ENCODE measurements at places on chromosomes 12 and 14.

DNA sequence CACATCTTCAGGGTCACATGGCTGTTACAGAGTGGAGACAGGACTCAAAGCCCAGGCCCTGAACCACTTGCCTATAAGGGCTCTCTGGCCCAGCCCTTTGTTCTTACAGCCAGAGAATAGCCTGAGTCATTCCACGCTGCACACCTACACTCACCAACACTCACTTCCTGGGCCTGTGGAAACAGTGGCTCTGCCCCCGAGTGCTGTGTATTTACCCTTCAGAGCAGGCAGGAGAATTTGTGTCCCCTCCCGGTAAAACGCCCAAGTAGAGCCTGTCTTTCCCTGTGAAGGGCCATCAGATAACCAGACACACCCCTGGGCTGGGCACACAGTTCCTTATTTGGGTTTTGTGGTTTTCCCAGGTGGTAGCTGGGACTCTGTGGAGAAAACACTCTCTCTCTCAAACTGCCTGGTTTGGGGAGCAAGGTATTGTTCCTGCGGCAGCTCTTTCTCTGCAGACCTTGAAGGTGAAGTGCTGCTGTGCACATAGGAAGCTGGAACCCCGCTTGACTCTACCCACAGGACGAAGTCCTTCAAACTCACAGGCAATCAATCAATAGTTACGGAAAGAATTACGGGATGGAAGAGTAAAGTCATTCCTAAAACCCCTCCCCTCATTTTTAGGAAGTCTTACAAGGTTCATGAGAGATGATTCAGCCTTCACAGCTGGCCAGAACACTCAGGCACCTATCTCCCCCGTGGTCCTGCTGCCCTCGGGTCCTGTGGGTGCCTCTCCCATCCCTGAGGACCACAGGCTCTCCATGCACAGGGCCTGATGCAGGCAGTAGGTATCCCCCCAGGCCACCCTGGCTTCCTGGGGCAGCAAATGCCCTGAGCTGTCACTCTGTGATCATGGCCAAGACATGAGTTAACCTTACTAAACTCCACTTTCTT lies 20.3 kb downstream of the FIGNL2 start:
- DNase-seq, result no peak

DNA sequence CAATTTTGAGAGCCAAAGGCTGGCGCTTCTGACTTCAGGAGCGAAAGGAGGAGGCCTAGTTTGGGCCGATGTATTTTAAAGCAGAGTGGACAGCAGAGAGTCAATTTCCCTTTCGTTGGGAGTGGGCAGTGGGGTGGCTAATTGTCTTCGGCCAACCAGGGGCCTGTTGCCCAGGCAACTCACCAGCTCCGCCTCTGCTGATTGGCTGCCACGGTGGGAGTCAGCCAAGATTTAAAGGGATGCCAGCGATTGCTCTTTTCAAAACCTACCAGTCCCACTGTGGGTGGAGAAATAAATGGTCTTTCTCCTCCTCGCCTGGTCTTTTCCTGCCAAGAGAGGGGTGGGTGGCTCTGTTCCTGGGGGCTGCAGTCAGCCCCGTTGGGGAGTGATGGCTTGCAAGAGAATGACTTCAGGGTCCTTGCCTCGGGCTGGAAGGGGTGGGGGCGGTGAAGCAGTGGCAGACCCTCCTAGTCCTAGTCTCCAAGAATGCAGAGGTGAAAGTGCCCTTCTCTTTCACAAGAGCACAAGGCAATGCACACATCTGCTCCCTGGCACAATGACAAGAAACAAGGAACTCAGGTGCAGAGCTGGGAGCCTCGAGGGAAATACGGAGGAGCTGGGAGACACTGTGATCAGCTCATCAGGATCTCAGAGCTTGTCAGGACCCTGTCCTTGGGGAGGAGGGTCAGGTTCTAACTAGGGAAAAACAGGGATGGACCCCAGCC lies 37.7 kb downstream of the RASAL1 start:
- DNase-seq, result no peak

DNA sequence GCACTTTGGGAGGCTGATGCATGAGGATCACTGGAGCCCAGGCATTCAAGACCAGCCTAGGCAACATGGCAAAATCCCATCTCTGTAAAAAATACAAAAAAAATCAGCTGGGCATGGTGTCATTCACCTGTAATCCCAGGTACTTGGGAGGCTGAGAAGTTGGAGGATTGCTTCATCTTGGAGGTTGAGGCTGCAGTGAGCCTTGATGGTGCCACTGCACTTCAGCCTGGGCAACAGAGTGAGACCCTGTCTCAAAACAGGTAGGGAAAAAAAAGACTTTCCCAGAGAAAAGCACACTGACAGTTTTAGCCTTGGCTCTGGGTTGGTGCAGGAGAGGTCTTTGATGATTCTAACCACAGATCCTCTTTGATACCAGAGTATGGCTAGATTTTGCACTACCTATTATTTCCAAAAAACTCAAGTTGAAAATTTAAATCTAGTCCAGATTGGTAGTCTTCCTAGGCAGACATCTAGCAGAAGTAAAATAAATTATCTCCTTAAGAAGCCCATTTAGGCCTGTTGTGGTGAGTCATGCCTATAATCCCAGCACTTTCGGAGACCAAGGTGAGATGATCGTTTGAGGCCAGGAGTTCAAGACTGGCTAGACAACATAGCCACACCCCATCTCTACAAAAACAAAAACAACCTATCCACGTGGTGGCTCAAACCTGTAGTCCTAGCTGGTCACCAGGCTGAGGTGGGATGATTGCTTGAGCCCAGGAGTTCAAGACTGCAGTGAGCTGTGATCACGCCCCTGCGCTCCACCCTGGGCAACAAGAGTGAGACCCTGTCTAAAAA lies 18.6 kb downstream of the LARP4 start:
- DNase-seq, result no peak

DNA sequence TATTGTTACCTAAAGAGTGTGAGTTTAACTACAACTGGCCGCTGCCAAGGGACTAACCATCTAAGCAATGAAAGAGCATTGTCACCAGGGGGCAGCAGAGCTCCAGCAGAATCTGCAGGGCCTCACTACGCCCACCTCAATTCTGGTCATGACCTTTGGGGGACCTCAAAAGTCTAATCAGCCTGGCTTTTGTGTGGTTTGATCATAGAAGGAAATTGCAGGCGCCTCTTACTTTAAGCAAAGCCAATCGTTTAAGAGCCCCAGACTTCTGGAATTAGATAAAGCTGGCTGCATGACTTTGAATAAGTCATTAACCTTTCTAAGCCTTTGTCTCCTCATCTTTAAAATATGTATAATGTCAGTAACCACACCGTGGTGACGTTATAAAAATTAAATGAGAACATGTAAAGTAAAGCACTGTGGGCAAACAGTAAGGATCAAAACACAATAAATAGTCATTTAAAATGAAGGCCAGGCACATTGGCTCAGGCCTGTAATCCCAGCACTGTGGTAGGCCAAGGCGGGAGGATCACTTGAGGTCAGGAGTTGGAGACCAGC lies 58.6 kb downstream of the TBX3 start:
- no peak for DNase-seq

DNA sequence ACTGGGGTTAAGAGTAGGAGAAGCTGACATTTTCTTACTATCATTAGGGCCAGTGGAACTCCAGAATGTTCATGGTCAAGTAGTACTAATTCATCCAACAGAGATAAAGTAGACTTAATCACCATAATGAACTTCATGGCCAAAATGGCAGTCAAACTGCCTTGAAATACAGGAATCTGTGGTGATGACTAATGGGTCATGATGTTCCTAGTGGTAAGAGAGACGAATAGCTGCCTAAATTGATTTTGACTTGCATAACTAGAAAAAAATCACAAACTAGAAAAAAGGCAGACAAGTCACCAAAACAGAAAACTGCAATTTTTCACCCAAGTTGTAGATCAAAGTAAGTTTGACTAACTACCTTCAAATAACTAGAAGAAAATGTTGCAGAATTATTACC lies 138.5 kb downstream of the MGAT4C start:
- no peak for DNase-seq

DNA sequence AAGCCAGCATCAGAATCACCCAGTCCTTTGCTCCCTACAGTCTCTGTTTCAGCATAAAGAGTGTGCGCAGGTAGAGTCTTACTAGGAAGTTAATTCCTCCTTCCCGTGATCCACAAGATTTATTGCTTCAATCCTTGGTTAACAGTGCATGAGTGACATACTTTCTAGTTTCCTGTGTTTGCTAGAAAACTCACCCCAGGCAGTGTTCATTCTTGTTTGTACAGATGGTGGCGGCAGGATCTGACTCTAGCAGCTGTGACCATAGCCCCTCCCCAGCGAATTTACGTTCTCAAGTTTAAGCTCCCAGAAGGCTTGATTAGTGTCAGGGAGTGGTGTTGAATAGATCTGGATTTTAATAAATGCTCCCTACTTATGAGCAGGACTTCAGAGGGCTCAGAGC lies 75.9 kb upstream of the ANO2 start:
- no peak for DNase-seq

GRCh38 chr12:92847368-92847767 lies 81.7 kb downstream of the EEA1 start:
- DNase-seq, result no peak

DNA sequence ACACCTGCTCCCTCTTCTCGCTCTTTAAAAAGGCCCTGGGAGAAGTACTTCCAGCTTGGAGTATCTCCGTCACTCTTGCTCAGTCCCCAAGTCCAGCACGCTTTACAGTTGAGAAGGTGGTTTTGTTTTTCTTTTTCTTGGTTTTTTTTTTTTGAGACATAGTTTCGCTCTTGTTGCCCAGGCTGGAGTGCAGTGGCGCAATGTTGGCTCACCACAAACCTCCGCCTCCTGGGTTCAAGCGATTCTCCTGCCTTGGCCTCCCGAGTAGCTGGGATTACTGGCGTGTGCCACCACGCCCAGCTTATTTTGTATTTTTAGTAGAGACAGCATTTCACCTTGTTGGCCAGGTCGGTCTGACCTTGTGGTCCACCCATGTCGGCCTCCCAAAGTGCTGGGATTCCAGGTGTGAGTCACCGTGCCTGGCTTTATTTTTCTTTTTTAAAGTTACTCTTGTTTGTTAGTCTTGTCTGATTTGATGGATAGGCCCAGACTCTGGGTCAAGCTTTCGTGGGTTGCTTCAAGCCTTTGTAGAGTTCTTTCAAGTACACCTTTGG lies 1.9 kb downstream of the TDRD9 start:
- DNase-seq, result no peak

DNA sequence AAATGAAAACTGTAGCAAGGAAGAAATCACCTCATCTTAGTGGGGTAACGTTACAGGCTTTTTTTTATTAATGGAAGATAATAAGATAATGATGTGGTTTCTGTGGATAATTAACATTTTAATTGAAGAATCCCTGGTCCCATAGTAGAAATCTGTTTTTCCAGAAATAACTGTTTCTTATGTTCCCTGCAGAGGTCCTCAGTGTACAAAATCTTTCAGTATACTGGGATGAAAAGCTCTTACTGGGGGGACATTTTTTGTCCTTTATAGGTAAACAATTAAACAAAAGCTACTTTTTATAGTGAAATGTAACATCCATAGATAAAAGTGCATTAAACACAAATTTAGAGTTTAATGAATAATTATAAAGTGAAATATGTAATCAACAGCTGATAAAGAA lies 312.2 kb downstream of the ATXN7L3B start:
- no peak for DNase-seq

- DNase-seq, result no peak
Observed at GRCh38 chr14:96405677-96406076, 13.7 kb downstream of the AK7 start.

DNA sequence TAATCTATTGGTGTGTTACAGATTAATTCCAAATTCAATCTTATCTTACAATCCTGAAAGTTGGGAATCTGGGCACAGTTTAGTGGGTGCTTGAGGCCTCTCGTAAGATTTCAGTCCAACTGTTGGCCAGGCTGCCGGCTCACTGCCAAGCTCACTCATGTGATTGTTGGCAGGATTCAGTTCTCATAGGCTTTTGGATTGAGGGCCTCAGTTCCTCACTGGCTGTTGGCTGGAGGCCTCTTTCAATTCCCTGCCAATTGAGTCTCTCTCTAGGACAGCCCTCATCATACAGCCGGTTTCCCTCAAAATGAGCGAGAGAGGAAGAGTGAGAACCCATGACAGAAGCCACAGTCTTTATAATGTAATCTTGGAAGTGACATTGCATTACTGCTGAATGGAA lies 123.5 kb upstream of the FBXO33 start:
- no peak for DNase-seq

DNA sequence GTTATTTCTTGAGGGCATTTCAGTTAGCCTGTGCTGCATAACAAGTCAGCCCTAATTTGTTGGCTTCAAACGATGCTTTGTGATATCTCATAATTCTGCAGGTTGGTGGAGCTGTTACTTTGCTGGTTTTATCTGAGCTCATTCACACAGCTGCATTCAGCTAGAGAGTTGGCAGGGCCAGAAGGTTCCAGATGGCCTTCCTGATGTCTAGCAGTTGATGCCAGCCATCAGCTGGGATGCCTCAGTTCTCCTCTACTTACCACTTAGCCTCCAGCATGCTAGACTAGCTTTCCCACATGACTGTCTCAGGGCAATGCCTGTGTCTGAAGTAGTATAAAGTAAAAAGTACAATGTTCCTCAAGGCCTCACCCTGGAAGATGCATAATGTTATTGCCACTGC lies 130.6 kb downstream of the SLC35F4 start:
- no peak for DNase-seq

GRCh38 chr14:63039866-63040265 lies 5.4 kb downstream of the KCNH5 start:
- no peak for DNase-seq

DNA sequence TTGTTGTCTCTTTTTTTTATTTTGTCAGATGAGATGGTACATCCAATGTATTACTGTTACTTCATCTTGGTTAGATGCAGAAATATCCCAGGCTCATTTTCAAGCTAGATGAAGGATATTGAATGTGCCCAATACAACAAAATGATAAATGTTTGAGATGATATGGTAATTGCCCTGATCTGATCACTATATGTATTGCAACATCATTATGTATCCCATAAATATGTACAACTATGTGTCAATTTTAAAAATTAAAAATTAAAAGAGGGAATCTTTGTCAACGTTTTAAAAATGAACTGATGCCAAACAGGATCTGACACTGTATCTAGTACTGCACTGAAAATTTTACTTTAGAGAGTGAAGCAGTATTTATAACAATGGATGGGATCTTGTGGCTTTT lies 78.5 kb downstream of the PPM1H start:
- no peak for DNase-seq

DNA sequence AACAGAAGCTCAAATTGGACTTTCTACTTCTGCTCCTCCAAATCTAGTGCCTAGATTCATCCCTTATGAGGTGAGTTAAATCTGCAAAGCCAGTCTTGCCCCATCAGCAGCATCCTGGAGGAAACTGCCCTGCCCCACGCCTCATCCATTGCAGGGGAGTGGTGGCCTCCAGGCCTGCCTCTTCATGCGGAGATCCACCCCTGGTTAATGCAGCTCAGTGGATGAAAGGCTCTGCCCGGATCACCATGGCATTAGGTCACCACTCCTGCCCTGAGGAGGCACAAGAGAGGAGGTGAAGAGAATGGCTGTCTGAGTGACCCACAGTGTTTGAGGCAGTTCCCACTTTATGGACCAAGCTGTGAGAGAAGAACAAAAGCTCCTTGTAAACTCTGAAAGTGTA lies 218.1 kb downstream of the C12orf75 start:
- DNase-seq, result no peak

DNA sequence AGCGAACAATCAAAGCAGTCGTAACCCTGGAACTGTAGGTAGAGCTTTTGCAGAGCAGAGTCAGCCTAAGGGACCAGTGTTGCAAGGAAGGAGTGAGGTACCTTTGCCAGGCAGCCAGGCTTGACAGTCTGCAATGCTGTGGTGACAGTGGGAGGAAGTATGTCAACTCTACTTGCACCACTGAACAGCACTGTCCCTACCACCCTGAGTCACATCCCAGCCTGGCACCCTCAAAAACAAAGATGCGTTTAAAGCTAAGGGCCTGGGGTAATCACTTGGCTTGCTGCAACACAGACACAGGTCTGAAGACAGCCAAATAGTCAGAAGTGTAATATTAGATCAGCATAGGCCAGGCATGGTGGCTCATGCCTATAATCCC lies 141.9 kb downstream of the DPF3 start:
- DNase-seq, result no peak

All from T follicular helper cell (primary cell).